ENCODE measurements at places on chromosomes 3 and 15. TPM values are rescaled to one million over a fixed set of nuclear protein-coding genes. Genes with fewer than 3 reads are reported as not detected.

DNA sequence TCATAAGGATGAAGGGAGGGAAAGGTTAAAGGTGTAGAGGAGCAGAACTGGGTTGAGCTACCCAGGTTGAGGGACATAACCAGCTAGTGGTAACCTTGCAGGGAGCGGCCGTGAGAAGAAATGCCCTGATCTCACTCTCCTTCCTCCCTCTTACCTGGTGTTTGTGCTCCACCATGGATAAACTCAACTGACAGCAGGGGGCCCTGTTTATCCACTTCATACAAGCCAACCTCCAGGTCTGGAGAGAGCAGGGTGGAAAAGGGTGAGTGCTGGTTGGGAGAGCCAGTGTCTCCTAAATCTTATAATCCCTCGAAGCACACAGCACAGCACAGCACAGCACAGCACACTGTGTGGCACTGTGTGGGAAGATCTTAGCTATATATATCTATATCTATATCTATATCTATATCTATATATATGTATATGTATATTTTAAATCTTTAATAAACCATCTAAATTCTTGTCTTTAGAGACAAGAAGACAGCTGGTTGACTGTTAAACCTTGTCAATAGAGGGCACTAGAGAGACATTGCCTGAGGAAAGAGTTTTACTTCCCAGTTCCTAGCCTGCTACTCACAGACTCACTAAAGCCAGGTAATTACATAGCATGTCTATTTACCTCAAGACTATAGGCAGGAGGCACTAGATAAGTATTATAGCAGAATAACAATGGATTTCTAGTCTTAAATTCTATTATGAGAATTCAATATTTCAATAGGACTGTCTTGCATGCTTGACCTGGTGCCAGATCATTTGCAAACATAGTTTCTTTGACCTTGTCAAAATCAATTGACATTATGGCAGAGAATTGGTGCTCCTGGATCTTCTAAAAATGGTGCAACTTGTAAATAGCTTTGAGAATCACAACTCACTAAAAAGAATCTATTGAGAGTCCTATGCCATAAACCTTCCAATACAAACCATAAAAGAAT lies 21.7 kb upstream of the FMN1 start:
- DNase-seq, result no peak
- H3K27me3 ChIP-seq, result no peaks in the 10 kb centered on the region
- H3K4me1 ChIP-seq, result no peaks in the 10 kb centered on the region
- H3K27ac ChIP-seq, result no peak overlapping the region
- no peak overlapping the region for H3K4me3 ChIP-seq

- no peak for DNase-seq
- peak within 1 kb of the TSS; percentile 61 for H3K27ac ChIP-seq
- peaks cover 17% of the 10 kb centered on the region for H3K4me1 ChIP-seq
These were observed at the start of gene CIB2 for GRCh38 chr15:78131295-78132061. TSS of gene CIB2 (minus strand) at chr15:78131445. CDS start at chr15:78131215, 230 bp downstream.

The POLG gene
- 89.8 TPM for total RNA-seq

The C3orf49 gene
- not detected for total RNA-seq

The CFAP91 gene
- total RNA-seq, result 11.4 TPM

All from thoracic aorta (tissue), 2 donors.